Non-pigmented ciliary epithelial cell (primary cell): ENCODE measurements at places on chromosomes 1 and 21.
A peak's percentile ranks its signal among the peaks of the same experiment; 100 is the strongest.

GRCh38 chr1:10674222-10674621 is 122.2 kb downstream of the CASZ1 start:
- no peak for DNase-seq

DNA sequence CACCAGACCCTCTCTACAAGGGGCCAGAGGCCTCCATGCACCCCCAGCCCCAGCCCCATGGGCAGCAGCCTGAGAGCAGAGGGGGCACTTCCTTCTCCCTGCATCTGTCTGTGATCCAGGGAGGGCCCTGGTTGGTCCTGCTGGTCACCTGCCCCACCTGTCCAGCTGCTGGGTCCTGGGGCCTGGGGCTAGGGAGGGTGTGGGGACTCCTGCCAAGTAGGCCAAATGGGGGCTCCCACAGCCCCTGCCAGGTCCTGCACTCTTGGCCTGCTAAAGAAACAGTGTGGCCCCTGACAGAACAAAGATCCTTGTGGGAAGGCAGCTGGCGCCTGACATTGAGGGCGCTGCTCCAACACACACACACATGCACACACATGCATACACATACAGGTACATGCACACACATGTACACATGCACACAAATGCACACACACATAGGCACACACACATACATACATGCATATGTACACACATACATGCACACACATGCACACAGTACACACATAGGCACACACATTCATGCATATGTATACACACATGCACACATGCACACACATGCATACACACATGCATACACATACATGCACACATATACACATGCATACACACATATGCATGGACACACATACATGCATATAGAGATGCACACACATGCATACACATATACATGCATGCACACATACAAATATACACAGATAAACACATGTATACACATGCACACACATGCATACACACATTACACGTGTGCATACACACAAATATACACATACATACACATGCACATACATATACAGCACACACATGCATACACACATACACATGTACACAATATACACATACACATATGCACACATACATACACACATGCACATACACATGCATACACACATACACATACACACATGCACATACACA is 49.9 kb downstream of the TRPM2 start:
- DNase-seq: no peak

- DNase-seq: no peak
These were observed 67.6 kb downstream of the CASZ1 start for GRCh38 chr1:10728595-10729410.

GRCh38 chr1:151711951-151712350 is 4.7 kb downstream of the CELF3 start:
- DNase-seq: no peak

DNA sequence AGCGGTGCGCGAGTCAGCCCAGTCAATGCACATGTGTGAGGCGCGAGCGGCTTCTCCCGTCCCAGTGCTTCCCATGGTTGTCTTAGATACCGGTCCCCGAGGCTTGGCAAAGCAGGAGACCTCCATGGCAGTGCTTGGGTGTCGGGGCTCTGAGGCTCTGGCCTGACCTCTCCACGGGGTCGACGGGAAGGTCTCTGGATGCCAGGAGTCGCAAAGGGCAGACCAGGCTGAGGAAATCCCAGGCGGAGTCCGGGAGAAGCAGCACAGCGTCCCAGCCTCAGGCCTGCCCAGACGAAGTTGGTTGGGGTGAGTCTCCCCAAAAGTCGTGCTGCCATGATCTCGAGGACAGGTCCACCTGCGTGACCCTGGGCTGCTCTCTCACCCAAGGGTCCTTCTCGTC is 3881.6 kb downstream of the SRGAP2C start:
- no peak for DNase-seq

- DNase-seq: peak; percentile 5
These were observed 16.4 kb downstream of the ATP5PO start for GRCh38 chr21:33899199-33899598.

DNA sequence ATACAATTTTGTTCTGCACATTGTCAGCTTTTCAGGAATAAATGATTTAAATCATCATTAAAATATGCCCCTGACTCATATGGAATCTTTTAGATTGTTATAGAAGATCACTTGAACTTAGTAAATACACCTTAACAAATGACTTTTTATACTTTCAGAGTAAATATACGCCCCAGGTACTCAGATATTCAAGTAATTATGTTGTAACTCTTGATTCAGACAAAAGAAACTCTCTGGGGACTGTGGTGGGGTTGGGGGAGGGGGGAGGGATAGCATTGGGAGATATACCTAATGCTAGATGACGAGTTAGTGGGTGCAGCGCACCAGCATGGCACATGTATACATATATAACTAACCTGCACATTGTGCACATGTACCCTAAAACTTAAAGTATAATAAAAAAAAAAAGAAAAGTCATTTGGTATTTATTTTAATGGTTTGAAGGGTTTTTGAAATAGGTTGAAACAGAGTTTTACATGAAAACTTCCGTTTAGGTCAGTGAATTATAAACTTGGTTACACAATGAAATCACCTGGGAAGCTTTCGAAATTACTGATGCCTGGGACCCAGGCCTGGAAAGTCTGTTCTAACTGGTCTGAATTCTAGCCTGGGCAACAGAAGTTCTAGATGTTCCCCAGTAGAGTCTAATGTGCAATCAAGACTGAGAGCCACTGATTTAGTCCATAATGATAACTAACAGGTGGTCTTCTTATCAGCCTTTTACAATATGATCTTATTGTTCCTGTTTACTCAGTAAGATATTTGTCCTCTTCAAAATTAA is 320.5 kb upstream of the NR5A2 start:
- DNase-seq: no peak

DNA sequence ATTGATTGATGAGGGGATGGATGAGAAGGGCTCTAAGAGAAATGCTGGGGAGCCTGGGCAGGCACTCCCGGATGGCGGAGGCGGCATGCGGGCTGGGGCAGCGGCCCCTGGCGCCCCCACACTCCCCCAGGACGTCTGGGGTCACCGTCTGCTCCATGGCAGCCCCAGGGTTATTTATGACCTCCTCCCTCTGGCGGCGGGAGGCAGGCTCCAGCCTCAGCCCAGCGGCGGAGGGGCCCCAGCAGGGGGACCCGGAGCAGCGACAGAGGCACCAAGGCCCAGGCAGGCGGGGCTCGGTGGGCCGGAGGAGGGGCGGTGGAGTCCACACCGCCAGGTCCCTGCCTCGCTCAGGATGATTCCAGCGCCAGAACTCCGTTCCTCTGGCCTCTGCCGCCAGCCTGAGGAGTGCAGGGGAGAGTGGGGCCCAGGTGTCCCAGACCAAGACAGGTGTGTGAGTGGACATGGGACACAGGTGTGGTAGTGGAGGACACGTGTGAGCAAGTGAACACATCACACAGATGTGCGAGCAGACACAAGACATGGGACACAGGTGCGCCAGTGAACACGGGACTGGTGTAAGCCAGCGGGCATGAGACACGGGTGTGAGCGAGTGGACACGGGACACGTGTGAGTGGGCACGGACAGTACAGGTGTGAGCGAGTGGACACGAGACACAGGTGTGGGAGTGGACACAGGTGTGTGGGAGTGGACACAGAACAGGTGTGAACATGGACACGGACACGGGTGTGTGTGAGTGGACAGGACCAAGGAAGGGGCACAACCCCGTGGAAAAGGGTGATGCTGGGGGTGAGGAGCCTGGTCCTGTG is 2.5 kb upstream of the SAMD11 start:
- DNase-seq: no peak
